ENCODE measurements at places on chromosomes 7 and 10.
A peak's percentile ranks its signal among the peaks of the same experiment; 100 is the strongest.

GRCh38 chr10:124366825-124367224 lies 51.9 kb downstream of the OAT start:
- no peak for DNase-seq

DNA sequence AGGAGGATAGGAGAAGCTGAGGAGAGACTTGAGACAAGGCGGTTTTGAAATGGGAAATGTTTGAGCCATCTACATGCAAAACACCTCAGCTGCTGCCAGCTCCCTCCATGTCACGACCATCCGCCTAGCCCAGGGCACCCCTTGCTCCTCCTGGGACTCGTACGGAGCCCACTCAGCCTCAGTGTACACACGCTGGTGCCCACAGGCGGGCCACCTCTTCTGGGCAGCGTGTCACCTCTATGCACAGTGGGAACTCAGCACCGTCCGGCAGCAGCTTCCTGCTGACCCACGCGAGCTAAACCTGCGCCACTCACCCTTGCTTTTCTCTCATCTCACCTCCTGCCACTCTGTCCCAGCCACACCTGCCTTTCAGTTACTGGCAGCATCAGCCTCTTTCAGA lies 108.3 kb downstream of the GALNT11 start:
- DNase-seq, result no peak

DNA sequence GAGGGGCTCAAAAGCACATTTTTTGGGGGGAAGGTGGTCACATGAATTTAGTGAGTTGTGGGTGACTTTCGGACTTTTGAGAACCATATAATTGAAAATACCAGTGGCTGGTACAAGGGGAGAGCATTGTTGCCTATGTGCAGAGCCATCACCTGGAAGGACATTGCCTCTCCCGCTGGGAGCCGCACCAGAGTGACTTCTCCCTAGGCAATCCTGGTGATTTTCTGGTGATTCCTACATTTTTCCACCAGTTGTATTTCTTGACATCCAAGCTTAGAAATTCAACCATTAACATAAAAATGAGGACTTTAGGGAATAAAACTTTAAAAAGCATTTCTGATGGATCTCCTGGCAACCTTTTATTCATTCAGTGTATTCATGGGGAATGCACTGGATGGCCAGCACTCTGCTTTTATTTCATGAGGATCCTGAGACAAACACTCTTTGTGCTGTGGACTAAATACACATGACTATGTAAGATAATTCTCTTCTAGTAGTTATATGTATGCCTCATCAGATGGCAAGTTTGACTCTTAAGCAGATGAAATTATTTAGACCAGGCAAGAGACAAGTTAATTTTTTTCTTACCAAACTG lies 41.8 kb upstream of the MKI67 start:
- DNase-seq, result no peak

GRCh38 chr7:73727952-73728351 lies 8.5 kb upstream of the STX1A start:
- peak; percentile 15 for DNase-seq

- no peak for DNase-seq
These were observed 296.3 kb downstream of the GPAM start for GRCh38 chr10:111887266-111887665.

DNA sequence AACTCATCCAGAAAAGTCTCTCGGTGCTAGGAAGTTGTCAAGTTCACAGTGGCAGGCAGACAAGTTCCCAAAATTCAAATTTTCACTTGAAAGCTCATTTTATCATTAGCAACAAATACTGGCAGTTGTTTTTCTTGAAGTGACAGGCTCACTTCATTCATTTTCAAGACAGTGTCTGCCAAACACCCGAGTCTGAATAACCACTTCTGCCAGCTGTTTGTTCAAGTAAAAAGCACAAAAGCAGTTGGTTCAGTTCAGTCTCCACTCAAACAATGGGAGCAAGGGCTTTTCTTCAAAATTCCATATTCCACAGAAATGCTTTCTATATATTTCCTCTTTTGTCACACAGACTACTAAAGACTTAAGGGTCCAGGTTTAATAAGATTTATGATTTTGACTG lies 47.7 kb upstream of the ATP6V0A4 start:
- no peak for DNase-seq

DNA sequence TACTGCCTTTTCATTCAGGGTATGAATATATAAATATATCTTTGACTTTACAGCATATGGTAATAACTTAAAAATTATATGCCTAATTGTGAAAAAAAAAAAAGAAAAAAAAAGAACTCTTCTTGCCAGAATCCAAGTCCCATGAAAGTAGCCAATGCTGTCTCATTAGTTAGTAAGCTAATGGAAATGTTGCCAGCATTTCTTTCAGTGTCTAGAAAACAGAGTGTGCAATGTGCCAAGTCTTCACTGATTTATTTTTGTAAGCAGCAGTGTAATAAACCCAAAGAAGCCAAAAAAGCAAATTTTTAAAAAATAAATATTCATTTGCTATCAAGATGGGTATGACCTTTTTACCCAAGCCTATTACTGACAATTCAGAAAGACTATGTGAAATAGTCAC lies 31.1 kb upstream of the LRRN3 start:
- DNase-seq, result no peak

DNA sequence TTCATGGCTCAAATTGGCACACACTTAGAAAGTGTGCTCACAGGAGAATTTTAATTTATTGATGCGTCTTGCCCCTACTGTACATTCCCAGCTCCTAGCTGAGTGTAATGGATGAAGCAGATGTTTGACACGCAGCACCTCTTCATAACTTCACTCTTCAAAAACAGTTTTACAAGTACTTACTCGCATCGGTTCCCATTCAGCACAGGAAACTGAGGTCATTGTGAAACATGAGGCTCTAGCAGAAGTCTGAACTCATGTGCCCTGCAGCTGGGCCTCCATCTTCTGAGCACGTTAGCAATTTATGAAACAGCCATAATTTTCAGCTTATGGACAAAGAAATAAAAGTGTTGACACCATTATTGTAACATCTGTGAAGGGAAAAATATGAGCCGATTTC lies 558.9 kb upstream of the MGMT start:
- no peak for DNase-seq

- DNase-seq, result no peak
These were observed 292.9 kb downstream of the LHFPL3 start for GRCh38 chr7:104621321-104621720.

GRCh38 chr10:43035800-43036199 lies 41.1 kb upstream of the RET start:
- DNase-seq, result no peak

DNA sequence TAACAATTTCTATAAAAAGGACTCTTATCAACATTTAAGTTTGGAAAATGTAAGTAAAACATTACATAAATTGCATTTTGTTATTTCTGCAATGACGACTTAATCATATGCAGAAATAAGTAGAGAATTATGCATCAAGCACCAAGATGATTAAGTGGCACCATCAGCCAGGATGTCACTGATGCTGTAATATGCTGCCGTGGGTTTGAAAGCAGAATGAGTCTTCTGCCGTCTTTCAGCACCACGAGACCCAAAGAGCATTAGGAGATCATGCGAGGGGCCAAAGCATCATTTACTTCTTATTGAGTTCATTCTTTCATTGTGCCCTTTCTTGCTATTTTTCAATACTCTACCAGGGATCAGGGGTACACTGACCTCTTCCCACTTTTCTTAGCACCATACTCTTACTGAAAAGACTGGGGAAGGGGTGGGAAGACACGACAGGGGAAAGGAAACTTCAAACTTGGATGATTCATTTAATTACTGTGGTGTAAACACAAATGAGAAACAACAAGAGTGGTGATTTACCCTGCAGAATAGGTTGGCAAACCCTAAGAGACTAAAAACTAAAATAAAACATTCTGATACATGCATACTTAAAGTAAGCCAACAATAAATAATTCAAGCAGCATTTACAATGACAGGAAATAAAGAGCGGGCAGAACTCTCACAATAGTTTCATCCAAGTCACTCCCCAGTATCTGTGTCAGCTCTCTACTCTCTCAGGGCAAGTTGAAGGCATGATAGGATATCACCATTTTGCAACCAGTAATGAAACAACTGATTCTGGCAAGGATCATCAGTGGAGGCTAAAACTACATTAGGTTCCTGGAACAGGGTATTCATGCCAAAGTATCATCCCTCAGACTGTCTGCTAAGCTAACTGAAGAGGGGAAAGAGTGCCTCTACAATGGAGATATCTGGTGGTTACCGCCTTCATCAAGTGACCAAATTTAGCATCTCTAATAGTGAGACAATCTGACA lies 70.8 kb downstream of the CUL2 start:
- DNase-seq, result no peak

- DNase-seq, result no peak
These were observed 129.6 kb upstream of the SEMA3A start for GRCh38 chr7:84324136-84324630.

- no peak for DNase-seq
These were observed at the start of gene ADCYAP1R1 for GRCh38 chr7:31051598-31052486. Gene ADCYAP1R1 (plus strand): TSS chr7:31052308. CDS start chr7:31063265, 10,957 bp downstream.

GRCh38 chr7:20409961-20410360 lies 79.3 kb downstream of the ITGB8 start:
- DNase-seq, result no peak

- DNase-seq, result no peak
These were observed 20.9 kb downstream of the ARL4A start for GRCh38 chr7:12708314-12708713.

DNA sequence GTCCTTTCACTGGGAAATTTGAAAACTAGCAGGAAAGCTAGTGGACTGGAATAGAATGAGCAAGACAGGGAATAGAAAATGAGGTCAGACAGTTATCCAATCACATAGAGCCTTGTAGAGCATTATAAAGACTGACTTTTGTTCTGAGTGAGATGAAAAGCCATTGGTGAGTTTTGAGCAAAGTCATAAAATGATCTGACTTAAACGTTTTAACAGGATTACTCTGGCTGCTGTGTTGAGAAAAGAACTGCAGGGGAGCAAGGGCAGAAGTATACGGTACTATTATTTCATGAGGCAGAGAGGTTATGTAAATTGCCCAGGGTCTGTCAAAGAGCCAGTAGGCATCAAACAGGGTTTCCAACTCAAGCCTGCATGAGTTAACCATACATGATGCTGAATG lies 393.4 kb downstream of the TFEC start:
- no peak for DNase-seq

DNA sequence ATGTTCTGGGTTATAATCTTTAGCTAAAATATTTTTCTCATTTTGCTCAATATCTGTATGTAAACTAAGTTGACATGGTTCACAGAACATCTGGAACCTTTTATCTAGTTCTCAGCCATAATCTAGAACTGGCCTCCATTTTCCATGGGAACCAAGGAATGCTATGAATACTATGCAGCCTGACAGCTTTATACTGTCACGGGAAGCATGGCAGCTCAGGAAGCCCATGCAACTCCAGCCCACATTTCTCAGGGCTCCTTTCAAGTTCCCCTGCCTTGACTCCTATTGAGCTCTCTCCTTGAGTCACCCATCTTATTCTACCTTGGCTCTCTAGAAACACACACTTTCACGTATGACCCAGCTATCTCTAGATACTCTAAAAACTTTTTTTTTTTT lies 36.6 kb upstream of the PRKAR2B start:
- no peak for DNase-seq

DNA sequence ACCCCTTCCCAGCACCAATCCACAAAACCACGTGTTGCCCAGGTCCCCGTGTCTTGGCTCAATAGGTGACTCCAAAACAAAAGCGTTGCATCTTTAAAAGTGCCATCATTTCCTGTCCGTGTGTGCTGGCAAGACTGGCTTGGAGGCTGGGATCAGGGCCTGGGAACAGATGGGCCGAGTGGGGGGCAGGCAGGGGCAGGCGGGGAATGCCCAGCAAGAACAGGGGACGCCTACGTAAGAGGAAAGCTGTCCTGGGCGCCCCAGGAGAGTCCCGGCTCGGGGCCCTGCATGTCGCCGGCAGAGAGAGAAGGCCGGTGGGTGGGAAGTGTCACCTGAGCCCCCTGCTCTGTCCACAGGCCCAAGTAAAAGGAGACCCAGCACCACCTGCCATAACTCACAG lies 86.5 kb downstream of the PAXIP1 start:
- no peak for DNase-seq
